ENCODE measurements at places on chromosomes 13 and 19. TPM values are rescaled to one million over a fixed set of nuclear protein-coding genes. Genes with fewer than 3 reads are reported as not detected.

TEKTIP1 gene
- total RNA-seq = not detected

CRLF1 gene
- total RNA-seq = 18.1 TPM

CGB1 gene
- total RNA-seq = not detected

ZNF227 gene
- 18.2 TPM for total RNA-seq

PSG3 gene
- total RNA-seq = not detected

ZNF805 gene
- total RNA-seq = 18.5 TPM

B3GNT3 gene
- 1.9 TPM for total RNA-seq

SELENOV gene
- 8.7 TPM for total RNA-seq

TJP3 gene
- 23.9 TPM for total RNA-seq

ATP4A gene
- total RNA-seq = 0.63 TPM

KASH5 gene
- total RNA-seq = not detected

SLC8A2 gene
- 11.6 TPM for total RNA-seq

ATCAY gene
- total RNA-seq = 45.7 TPM

ZNF177 gene
- total RNA-seq = 5.0 TPM

C1QTNF9B gene
- total RNA-seq = 0.28 TPM

PEG3 gene
- not detected for total RNA-seq

TMPRSS9 gene
- 0.16 TPM for total RNA-seq

PCSK4 gene
- 15.1 TPM for total RNA-seq

FFAR1 gene
- total RNA-seq = not detected

OVOL3 gene
- total RNA-seq = not detected

NDUFA3 gene
- 28.4 TPM for total RNA-seq

KIR3DL2 gene
- not detected for total RNA-seq

ZFP28 gene
- 5.0 TPM for total RNA-seq

ZNF431 gene
- 48.4 TPM for total RNA-seq

NUFIP1 gene
- 8.7 TPM for total RNA-seq

TMED1 gene
- total RNA-seq = 37.2 TPM

ZNF471 gene
- 1.1 TPM for total RNA-seq

HMGB1 gene
- total RNA-seq = 712 TPM

ADAMTS10 gene
- 29.0 TPM for total RNA-seq
